ENCODE measurements at places on chromosomes 13 and 19.

- DNase-seq, result no peak
These were observed 14.6 kb downstream of the IFNL3 start for GRCh38 chr19:39230096-39230764.

- DNase-seq, result no peak
These were observed 17.7 kb downstream of the ZNF613 start for GRCh38 chr19:51944798-51945552.

GRCh38 chr13:49259586-49259985 lies 11.9 kb downstream of the CDADC1 start:
- no peak for DNase-seq

DNA sequence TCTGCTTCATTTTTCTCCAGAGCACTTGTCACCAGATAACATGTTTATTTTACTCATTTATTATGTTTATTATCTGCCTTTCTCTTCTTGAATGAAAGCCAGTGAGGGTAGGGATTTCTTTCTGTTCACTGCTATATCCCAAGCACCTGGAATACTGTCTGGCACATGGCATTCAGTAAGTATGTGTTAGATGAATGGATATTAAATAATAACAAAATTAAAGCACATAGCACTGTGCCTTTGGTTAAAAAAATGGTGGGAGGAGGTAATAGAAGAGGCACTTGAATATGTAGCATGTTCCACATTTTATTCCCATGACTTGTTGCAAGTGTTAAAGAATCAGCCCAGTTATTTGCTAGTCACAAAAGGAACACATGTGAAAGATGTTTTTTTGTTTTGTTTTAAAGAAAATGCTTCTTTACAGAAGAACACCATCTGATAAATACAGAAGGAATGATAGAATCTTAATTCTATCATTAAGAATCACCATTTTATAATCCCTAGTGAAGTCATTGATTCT lies 151.0 kb downstream of the DLEU7 start:
- no peak for DNase-seq

GRCh38 chr19:3433313-3433712 lies 47.0 kb downstream of the SMIM24 start:
- no peak for DNase-seq

- no peak for DNase-seq
These were observed 32.7 kb upstream of the POMP start for GRCh38 chr13:28626266-28626665.

DNA sequence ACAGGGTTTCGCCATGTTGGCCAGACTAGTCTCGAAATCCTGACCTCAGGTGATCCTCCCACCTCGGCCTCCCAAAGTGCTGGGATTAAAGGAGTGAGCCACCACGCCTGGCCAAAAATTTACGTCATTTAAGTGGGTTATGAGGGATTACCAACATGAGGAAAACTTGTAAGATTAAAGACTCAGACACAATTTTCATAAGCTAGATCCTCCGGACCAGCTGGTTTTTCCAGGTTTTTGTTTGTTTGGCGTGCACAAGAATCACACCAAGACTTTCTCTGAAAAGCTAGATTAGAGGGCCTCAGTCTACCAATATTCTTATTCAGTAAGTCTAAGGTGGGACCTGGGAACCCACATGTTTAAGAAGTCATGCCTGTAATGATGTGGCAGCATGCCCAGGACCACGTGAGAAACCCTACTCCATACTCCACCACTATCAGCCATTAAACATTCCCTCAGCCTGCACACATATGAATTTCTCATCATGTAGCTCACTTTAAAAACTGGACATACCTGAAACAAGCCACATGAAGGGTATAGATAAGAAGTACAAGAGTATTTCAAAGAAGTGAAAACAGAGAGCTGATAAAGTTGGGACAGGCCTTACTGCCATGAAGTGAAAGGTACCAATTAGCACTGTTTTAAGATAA lies 25.7 kb downstream of the DIAPH3 start:
- no peak for DNase-seq

- no peak for DNase-seq
These were observed 40.2 kb downstream of the STK24 start for GRCh38 chr13:98536729-98537128.

DNA sequence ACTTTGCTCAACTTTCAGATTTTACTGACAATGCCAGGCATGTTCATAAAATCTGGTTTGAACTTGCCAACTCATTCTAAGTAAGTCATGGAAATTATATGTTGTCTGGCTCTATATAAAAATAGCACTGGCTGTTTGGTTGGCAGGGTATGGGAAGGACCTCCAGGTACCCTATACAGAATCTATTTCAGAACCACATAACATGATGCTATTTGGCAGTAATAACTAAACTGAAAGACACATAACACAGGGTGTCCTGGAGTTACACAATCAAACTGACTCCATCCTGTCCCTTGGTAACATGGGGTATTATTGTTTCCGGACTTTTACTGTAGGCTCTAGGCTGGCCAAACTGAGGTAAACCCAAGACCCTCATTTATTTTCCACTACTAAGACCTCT lies 248.8 kb downstream of the RGCC start:
- DNase-seq, result no peak

DNA sequence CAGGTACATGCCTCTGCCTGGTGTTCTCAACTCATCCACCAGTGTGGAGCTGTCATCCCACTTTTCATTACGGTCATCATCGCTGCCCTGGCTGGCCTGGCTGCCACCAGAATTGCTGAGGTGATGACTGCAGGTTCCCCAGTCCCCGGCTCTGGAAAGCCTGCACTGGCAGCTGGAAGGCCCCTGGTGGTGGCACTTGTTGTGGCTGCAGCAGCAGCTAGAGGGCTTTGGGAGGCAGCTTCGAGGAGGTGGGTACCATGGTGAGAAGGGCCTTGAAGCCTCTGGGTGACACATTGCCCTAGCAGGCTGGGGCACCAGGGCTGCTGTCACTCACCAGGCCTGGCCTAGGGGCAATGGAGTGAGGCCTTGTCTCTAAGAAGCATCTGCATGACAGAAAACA lies 25.3 kb upstream of the ZNF14 start:
- no peak for DNase-seq

- peak; percentile 16 for DNase-seq
These were observed 44.5 kb downstream of the RFX2 start for GRCh38 chr19:6065685-6066374.
